ENCODE measurements at places on chromosomes 1 and 21.
A peak's percentile ranks its signal among the peaks of the same experiment; 100 is the strongest.

- DNase-seq: no peak
These were observed 6.7 kb downstream of the LMO4 start for GRCh38 chr1:87335175-87335884.

DNA sequence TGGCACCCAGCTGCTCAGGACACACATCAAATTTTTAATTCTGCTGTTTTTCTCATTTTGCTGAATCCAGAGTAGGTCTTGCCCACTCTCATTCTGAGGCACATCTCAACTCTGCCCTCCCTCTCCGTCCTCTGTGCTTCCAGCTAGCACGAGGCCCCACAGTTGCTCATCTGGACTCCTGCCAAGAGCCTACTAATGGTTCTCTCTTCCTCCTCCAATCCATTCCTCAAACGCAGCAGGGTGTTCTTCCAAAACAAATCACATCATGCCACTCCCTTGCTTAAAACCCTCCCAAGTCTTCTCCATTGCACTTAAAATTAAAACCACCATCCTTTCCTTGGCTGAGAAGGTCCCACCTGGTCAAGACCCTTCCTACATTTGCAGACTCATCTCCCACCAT lies 49.8 kb upstream of the SCAF4 start:
- DNase-seq: peak; percentile 74

DNA sequence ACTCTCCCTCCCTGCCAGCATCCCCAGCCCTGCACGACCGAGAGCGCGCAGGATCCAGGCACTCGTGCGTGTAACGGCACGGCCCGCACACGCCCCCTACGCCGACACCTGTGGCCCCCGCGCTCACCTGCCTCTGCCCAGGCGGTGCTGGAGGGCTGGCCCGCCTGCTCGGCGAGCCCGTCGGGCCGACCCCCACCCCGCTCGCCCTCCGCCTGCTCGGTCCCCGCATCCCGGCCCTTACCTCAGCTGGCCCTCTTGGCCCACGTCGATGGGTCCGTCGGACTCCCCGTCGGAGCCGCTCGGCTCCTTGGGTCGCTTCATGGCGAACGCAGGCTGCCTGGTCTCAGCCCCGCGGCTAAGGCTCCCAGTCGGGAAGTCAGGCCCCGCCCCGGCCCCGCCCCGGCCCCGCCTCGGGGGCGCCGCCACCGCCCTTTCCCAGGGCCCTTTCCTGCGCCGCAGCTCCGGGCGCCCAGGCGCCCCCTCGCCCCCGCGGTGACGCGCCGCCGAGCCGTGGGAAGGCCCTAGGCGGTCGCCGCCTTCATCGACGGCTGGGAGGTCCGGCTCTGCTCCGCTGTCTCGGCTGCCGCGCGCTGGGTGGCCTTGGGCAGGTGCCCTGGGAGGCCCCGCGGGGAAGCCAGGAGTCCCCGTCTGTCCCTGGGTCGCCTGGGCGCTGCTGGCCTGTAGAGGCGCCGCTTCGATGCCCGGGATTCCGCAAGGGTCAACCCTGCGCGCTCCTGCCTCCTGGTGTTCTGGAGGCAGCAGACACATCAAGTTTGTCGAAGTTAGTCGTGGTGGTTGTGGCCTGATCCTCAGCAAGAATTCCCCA lies at the start of gene HEYL:
Gene HEYL (minus strand): TSS at position 339 of the 826 bp plus-strand sequence. CDS start 18 bp downstream, at position 321.
- DNase-seq: no peak

DNA sequence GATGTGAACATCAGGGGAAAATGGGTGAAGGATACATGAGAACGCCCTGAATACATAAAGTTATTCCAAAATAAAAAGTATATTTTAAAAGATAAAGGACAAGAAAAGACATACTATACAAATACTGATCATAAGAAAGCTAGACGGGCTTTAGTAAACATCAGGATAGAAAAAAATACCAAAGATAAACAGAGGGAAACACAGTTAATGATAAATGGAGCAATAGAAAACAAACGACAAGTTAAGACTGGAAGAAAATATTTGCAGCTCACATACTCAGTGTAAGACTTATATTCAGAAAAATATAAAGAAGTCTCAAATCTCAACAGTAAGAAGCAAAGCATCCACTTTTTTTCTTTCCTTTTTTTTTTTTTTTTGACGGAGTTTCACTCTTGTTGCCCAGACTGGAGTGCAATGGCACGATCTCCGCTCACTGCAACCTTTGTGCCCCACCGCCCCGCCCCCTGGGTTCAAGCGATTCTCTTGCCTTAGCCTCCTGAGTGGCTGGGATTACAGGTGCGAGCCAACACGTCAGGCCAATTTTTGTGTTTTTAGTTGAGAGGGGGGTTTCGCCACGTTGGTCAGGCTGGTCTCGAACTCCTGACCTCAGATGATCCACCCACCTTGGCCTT lies 94.8 kb downstream of the OMA1 start:
- DNase-seq: no peak

DNA sequence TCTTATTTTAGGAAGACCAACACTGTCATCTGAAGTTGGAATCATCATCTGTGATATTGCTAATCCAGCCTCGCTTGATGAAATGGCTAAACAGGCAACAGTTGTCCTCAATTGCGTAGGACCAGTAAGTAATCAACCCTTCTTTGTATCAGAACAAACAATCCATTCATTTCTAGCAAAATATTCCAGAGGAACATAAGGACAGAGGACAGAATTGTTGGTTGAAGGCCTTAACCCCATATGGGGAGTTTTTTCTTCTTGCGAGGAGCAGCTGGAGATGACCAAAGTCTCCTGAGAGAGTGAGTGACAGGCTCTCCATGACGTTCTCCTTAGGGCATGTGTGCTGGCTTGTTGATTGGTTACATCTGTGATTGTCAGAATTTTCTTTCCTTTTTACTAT lies 2.7 kb downstream of the SCCPDH start:
- DNase-seq: no peak
